ENCODE measurements at places on chromosomes 1 and 21.
A peak's percentile ranks its signal among the peaks of the same experiment; 100 is the strongest.

- no peak for DNase-seq
Measured at GRCh38 chr1:39489567-39490239, 1.7 kb upstream of the BMP8A start.

DNA sequence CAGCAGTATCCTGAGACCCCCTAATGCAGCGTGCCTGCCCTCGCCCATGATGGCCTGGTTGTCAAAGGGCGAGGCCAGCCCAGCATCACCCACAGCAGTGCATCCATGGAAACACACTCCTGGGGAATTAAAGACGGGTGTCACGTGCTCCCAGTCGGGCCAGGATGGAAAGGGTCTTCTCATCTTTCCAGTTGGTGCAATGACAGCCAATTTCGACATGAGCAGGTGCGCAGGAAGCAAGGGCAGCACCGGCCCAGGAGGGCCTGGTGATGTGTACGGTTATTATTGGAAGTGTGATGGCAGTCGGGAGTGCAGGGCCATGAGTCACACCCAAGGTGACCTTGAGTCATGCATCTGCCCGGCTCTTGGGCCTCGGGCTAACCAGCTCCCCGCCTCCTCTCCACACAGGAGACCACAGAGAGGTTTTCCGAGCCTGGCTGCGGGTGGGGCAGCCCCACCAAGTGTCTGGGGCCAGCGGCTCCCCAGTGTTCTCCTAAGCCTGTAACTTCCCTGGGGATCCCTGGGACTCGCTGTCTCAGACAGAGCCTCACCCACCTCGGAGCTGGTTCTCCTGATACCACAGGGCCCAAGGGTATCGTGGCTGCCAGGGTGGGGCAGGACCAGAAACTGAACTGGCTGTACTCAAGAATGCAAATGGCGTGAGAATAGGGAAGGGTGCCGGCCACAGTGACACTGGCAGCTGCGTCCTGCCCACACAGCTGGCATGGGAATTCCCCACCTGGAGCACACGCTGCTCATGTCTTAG is 119.8 kb downstream of the SIK1 start:
- no peak for DNase-seq

DNA sequence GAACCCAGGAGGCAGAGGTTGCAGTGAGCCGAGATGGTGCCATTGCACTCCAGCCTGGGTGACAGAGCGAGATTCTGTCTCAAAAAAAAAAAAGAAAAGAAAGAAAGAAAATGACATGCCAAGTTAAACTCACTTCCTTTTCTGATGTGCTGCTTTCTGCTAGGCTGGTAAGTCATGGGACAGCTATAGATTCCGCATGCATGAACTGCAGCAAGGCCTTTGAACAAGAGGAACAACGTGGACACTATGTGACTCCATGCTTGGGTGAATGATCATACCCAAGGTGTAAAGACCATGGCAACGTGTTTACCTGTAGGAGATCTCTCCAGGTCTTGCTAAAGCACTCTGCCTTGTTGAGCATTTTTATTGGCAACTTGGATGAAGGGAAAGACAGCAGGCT is 10.3 kb upstream of the TTF2 start:
- no peak for DNase-seq

DNA sequence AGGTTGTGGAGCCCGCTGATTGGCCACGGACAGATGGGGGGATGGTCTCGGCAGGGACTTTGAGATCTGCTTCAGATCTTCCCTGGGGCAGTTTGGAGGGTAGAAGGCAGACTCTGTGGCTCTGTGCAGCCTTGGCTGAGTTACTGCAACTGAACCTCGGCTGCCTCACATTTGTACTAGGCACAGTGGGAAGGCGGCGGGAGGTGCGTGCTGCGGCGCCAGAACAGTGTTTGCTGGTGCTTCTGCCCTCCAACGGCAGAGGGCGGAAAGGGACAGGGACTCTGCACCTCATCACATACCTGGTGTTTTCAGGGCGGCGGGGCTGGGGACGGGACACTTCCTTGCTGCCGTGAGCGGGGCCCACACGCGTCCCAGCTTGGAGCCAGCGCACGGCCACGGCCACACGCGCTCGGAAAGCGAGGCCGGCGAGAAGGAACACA is 26.2 kb downstream of the SLC66A1 start:
- DNase-seq: no peak

DNA sequence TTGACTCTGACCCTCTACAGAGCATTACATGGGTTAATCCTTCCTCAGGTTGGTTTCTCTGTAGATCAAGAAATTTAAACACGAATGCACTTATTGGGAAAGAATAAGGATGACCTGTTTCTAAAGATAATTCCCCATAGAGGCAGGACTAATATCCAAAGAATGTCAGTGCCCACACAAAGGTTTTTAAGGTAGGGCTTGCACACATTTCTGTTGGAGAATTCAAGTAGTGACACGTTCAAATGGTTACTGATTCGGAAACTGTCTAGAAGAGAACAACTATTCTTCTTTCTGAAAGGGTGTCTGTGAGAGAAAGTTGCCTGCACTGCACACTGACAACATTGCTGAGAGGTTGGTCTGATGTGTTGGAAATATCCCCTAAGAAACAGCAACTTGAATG is 167.3 kb downstream of the ZNF326 start:
- DNase-seq: no peak

DNA sequence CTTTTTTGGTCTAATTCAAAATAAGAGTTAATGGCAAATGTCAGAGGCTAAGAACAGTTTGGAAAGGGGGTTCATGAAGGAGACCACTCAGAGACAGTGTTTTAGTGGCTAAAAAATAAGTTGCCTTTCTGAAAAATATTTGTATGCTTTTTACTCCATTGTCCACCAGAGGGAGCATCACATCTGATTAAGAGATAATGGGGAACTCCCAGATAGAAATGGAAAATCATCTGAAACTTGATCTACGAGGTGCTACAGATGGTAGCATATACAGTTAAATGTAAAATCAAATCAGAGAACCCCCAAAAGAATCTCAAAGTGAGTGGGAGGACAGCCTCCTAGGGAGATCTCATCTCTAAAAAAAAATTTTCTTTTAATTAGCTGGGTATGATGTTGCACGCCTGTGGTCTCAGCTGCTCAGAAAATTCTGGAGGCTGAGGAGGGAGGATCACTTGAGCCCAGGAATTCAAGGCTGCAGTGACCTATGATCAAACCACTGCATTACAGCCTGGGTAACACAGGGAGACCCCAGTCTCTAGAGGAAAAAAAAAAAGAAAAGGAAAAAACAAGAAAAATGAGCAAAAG is 9.7 kb downstream of the SMYD3 start:
- DNase-seq: no peak

- no peak for DNase-seq
Measured at GRCh38 chr21:36080386-36080785, 10.6 kb downstream of the CBR1 start.

GRCh38 chr1:32609180-32609579 is 41.2 kb downstream of the ZBTB8OS start:
- no peak for DNase-seq

DNA sequence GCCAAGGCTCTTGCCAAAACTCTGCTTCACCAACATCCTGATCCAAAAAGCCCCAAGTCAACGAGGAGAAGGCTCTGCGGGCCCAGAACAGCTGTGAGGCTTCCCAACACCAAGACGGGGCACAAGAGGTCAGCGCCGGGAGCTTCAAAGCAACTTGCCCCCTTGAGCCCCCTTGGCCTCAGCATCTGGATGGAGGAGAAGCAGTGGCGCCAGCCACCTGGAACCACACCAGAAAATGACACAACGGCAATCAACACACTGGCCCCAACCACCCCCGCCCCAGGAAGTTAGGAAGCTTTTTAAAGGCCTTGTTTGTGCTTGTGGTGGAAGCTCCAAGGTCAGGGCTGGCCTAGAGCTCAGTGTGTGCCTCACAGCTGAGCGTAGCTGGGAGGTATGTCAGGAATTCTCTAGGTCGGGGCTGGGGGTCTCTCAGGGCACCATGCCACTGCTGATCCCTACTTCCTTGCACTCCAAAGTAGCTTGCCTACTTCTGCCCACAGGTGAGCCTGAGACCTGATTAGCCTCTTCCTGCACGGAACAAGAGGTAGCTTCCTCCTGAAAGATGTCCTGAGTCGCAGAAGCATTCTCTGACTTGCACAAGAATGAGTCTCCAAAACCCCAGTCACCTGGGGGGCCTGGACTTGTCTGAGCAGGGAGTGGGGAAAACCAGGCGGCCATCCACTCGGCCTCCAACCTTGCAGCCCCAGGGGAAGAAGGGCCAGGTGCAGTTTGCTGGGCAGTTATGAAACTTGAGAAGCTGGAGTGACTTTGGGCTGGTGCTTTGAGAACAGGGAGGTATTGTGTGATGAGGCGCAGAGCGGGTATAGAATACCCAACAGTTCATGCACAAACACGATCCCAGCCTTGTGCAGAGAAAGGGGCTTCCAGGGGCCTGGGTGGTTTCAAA is 9.7 kb upstream of the SRP9 start:
- DNase-seq: no peak

DNA sequence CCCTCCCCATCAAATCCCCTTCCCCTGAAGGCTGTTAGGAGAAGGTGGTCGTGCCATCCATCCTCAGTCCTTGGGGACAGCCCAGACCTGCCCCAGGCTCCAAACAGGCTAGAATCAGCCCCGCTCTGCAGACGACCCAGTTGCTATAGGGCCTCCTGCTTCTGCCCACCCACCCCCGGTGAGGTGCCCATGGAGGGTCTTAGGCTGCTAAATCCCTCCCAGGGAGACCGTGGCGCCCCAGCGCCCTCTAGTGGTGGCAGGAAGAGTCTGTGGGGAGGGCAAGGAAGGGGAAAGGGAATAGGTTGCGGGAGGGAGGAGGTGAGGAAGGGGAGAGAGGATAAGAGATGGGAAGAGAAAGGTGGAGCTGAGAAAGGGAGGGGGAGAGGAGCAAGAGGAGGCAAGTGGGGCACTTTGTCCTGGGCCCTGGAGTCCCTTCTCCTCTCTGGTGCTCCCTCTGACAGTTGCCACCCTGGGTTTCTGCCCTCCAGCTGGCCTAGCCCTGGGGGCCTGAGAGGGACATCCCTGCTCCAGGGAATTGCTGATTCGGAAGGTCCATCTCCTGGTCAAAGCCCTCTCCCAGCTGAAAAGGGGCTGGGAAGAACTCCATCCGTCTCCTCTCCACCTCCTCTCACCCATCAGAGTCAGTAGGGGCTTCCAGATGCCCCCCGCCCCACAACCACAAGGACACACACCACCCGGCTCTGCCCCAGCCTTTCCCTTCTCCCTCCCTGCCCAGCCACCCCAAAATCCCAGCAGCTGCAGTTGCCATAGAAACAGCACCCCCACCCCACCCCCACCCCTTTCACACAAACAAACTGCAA is 55.4 kb downstream of the CAMK2N1 start:
- DNase-seq: peak; percentile 23

- no peak for DNase-seq
Measured at GRCh38 chr1:105785021-105785420, 1271.5 kb upstream of the PRMT6 start.

DNA sequence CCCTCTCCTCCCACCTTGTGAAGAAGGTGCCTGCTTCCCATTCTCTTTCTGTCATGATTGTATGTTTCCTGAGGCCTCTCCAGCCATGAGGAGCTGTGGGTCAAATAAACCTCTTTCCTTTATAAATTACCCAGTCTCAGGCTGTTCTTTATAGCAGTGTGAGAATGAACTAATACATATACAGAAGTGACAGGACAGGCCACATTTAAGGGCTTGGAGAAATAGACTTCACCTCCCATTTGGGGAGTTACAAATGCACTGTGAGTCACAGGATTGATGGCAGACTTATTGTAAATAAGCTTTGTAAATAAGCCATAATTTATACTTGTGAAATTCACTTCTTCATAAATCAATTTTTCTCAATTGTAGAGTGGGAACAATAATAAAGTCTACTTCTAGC is 543.3 kb downstream of the LRRIQ3 start:
- no peak for DNase-seq

GRCh38 chr1:70487910-70488665 is 77.0 kb downstream of the CTH start:
- DNase-seq: no peak

GRCh38 chr1:55212349-55213150 is 2.6 kb downstream of the USP24 start:
- no peak for DNase-seq

DNA sequence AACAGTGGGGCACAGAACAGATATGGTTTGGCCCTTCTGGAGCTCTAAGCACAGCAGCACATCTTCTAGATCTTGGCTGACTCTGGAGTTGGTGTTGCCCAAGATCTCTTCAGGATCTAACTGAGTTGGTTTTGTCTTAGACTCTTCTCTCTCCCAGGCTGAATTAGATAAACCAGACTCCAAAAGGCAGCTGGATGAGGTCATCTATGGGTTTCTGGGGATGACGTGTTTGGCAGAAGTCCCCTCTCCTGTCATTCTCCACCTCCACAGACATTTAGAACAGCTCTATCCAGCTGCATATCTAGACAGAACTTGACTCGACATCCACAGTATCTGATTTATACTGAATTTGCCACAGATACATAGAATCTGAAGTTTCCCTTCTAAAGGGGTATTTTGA is 75.3 kb downstream of the ST6GALNAC5 start:
- DNase-seq: no peak
